Hematopoietic multipotent progenitor cell (in vitro differentiated cells): ENCODE measurements at places on chromosomes 2 and 18.
A peak's percentile ranks its signal among the peaks of the same experiment; 100 is the strongest.

- DNase-seq = no peak
Measured at GRCh38 chr18:49168281-49168985, 217.7 kb upstream of the SMAD7 start.

DNA sequence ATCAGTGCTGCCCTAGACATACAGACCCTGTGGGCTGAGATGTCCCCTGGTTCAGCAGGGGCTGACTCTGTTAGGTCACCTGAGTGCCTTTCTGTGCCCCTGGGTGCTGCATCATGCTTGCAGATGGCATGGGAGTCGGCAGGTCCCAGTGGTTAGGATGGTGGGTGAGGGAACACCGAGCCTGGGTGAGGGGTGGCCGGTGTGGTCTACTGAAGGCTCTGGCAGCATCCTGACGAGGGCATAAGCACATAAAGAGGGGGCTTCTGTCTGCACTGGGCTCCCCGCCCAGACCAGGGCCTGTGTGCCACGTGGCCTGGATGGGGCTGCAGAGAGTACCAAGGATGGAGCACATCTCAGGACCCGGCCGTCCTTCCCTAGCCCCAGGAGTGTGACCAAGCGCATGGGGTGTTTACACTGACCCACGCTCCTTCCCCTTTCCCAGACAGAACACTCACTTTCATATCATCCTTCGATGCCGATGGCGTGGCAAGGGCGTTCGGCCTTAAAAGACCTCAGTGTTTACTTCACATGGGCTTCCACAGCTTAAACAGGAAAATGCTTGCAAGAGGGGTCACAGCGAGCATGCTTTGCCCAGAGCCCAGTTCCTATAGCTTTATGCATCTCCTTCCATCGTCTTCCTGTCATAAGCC lies 115.1 kb downstream of the STPG4 start:
- no peak for DNase-seq

DNA sequence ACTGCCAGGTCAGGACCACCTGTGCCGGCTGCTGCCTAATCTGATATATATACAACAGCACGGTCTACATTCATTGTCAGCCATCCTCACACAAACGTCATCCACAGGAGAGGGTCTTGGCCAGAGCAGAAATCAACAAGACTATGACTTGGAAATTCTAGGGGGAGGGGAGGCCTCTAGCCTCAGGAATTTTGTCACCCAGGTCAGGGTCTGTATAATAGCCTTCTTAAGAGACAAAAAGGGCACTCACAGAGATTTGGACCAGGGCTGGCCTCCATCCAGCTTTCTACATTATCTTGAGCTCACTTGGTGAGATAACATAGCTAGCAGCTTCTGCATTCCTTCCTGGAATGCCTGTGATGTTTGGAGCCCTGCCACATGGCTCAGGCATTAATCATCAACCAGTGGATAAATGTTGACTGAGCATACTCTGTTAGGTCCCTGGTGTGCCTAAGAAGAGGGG lies 50.4 kb upstream of the CTIF start:
- DNase-seq = no peak

GRCh38 chr2:206585335-206585734 lies 57.0 kb upstream of the FAM237A start:
- DNase-seq = no peak

GRCh38 chr2:120852200-120852815 lies 116.6 kb downstream of the GLI2 start:
- DNase-seq = no peak

GRCh38 chr2:206336861-206337260 lies 62.4 kb downstream of the ZDBF2 start:
- no peak for DNase-seq

DNA sequence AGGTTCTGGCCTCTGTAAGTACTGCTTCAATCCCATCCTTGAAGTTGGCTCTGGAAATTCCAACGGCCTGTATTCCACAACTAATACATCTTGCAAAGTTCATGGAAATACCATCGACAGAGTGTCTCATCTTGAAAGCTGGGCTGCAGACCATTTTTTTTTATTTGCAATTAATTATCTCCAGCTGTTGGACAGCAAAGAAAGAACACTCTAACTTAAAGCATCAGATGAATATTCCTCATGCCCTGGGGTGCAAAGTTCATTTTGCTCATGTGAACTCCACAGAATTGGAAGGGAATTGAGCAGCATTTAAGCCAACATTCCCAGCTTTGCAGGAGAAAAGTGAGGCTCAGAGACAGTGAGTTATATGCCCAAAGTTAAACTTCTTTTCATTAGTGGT lies 96.5 kb upstream of the PIEZO2 start:
- DNase-seq = no peak

DNA sequence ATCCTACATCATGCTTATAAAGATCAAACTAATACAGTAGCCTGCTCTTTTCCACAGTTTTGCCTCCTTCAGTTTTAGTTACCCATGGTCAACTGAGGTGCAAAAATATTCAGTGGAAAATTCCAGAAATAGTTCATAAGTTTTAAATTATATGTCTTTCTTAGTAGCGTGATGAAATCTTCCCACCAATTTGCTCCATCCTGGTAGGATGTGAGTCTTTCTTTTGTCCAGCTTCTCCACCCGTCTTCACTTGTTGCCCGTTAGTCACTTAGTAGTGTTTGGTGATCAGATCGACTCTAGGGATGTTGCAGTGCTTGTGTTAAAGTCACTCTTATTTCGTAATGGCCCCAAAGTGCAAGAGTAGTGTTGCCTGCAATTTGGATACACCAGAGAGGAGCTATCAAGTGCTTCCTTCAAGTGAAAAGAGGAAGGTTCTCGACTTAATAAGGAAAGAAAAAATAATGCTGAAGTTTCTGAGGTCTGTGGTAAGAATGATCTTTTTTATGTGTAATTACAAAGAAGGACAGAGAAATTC lies 57.0 kb downstream of the CEP192 start:
- no peak for DNase-seq

DNA sequence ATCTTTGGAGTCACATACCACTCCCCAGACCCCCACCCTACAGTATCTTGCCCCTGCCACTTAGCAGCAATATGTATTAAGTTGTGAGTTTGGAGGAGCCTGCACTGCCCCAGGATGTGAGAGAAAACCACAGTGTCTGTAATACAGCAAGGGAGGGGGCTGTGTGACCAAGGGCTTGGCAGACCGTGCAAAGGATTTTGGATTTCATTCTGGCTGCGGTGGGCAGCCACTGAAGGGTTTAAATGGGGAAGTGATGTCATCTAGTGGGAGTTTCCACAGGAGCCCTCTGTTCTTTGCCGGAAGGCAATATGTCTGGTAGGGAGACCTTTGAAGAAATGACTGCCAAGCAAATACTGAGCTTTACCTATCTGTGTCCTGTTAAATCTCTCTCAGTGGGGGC lies 202.4 kb downstream of the FHOD3 start:
- peak; percentile 50 for DNase-seq

DNA sequence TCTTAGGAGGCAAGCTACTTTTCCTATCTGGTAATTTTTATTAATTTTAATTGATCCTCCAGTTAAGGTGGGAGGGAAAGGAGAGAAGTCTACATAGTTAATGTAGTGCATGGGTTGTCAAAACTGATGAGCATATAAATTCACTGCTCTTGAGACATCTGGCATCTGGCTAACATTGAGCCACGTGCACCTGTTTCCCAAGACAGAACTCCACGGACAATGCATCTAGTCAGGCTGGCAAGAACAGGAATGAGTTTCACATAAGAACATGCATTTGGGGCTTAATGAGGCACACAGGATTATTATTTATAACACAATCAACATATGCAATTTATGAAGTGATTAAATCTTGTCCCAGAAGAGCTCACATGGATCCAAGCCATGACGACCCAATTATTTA lies 16.2 kb upstream of the RAB1A start:
- no peak for DNase-seq

- no peak for DNase-seq
Measured at GRCh38 chr2:97848306-97848705, 134.9 kb downstream of the ZAP70 start.
